ENCODE measurements at places on chromosomes 5 and 9. TPM values are rescaled to one million over a fixed set of nuclear protein-coding genes. Genes with fewer than 3 reads are reported as not detected.

Gene CD274
- 2.6 TPM for total RNA-seq

Gene TEK
- total RNA-seq, result 21.1 TPM

Gene SHISAL2B
- not detected for total RNA-seq

Gene LHX3
- not detected for total RNA-seq

Gene SCAI
- 7.8 TPM for total RNA-seq

Gene KLF4
- total RNA-seq, result 58.3 TPM

Gene FREM1
- 10.4 TPM for total RNA-seq

Gene ZFP2
- 0.67 TPM for total RNA-seq

Gene CDHR2
- total RNA-seq, result 0.09 TPM

DNA sequence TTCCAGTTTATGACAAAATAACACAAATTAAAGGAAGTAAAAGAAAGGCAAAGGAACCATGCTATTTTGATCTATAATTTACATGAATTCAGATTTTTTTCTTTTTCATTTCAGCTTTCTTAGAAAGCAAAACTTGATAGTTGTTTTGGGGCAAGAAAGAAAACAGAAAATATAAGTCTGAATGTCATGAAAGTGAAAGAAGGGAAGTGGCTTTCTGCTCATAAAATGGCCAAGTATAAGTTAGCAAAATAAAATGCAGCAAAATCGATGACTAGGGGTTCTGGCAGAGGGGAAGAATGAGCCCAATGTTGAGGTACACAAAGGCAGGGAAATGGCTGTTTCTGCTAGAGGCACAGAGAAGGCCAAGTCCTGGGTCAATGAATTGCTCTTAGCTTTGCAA is 3.0 kb upstream of the IFNW1 start:
- DNase-seq, result no peak

DNA sequence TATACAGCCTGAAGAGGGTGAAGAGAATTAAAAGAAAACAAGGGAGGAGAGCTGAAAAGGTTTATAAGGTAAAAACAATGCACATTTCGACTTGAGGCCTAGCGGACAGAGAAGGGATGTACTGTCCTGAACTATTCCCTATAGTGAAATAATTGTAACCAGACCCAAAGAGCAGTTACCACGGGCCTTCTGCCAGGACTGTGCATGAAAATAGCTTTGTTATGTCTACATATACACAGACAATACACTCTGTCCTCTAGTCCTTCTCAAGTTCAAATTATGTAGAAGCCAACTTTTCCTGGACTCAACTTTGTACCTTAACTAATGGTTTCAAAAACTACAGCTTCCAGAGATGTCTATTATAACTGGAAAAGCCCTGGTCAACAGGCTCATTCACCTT is 223.7 kb downstream of the PCSK5 start:
- no peak for DNase-seq

GRCh38 chr5:75040973-75041372 is 11.4 kb downstream of the GCNT4 start:
- no peak for DNase-seq

DNA sequence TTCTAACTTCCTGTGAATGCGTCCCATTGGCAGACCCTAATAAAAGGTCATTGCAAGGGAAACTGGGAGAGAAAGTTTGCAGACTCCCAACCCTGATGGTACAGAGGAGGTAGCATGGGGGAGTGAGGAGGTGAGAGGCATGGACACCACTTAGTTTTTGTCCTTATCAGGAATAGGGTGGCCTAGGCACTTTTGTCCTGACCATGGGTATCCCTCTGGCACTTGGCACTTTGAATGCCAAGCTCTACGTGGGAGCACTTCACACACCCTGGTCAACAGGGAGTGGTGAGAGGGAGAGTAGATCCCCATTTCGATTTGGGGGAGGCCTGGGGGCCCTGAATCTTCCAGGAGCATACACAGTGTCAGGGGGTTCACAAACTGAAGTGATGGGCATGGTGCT is 75.6 kb upstream of the SH3PXD2B start:
- DNase-seq, result no peak

- no peak for DNase-seq
Observed at GRCh38 chr9:112420208-112420607, 40.3 kb downstream of the HSDL2 start.

GRCh38 chr5:16736158-16736995 is 119.6 kb upstream of the RETREG1 start:
- no peak for DNase-seq

GRCh38 chr9:74784506-74784905 is 103.2 kb downstream of the TRPM6 start:
- DNase-seq, result no peak

DNA sequence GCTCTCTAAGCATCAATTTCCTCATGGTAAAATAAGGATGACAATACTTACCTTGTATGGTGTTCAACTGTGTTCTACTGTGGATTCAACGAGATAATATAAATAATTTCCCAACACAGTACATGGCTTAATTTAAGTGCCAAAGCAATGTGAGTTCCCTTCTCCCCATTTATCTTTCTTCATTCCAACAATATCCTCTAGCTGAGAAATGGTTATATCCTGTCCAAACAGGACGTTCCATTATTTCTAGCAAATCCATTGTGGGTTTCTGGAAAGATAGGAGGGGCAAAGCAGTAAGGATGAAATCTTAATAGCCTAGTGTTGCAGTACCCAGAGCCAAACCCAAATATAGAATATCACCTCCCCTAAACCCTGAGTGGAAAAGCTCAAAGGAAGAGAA is 22.0 kb downstream of the ABCA1 start:
- DNase-seq, result no peak

- no peak for DNase-seq
Observed at GRCh38 chr9:114718801-114719221, 36.8 kb upstream of the TEX48 start.

GRCh38 chr5:1511651-1512540 is 11.9 kb downstream of the LPCAT1 start:
- peak; percentile 12 for DNase-seq

- DNase-seq, result peak; percentile 28
Observed at GRCh38 chr9:121876658-121877271, 216.3 kb downstream of the TTLL11 start.

DNA sequence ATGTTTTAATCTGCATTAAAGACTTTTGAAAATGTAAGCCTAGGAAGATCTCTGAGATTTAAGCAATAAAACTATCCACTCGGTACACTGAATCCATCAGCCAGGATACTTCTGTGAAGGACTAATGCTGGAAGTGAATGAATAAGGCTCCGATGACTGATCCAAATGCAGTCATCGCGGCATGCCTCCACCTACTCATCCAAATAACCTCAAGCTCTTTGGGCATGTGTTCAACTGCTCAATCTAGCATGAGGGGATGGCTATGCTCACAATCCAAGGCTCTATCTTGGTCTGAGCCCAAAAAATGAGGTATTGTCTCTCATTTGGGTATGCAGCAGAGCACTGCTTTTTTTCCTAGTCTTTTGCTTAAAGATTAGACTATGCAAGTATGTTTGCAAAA is 19.2 kb downstream of the MARCHF3 start:
- DNase-seq, result no peak

DNA sequence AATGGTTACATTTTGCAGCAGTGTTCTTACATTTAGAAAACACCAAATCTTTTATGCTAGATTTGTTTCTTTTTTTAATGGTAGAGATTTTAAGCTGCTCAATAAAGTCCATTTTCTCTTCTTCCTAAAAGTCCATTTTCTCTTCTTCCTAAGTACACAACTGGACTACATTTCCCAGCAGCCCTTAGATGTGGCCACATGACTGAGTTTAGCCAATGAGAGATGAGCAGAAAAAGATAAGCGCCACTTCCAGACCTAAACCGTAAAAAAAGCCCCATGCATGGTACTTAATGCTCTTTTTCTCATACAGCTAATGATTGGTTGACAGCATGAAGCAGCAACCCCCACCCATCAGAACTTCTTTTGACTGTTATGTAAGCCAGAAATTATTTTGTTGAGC is 206.7 kb downstream of the FAM114A2 start:
- no peak for DNase-seq

DNA sequence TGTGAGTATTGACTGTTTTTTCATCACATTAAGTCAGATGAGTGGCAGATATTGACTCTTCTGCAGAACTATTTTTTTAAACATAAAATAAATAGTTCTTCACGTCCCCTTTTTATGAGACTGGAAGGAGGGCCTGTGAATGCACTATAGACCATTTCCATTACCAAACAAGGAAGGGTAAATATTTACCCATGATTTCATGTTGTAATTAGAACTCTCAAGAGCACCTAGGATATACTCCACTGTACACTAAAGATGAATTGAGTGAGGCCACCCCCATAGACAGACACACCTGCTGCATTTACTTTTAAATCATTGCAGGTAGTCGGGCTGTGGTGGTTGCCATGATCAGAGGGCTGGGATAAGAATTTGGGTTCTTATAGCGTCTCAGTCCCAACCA is 22.6 kb downstream of the SLC36A1 start:
- no peak for DNase-seq

DNA sequence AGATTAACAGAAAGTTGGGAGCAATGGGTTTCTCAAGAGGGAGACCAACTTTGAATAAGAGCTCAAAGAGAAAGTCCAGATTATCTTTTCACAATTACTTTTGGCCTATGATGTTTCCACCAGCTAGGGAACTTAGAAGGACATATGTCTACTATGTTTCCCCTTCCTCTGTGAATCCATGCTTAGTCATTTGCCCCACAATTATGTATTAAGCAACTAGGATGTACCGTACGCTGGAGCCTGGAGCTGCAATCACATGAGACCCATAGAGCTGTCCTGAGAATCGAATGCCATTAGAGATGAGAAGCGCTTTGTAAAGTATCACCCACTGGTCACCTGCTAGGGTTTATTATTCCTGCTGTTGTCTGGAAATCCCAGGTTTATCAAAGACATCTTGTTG is 78.8 kb downstream of the PDE6A start:
- no peak for DNase-seq

DNA sequence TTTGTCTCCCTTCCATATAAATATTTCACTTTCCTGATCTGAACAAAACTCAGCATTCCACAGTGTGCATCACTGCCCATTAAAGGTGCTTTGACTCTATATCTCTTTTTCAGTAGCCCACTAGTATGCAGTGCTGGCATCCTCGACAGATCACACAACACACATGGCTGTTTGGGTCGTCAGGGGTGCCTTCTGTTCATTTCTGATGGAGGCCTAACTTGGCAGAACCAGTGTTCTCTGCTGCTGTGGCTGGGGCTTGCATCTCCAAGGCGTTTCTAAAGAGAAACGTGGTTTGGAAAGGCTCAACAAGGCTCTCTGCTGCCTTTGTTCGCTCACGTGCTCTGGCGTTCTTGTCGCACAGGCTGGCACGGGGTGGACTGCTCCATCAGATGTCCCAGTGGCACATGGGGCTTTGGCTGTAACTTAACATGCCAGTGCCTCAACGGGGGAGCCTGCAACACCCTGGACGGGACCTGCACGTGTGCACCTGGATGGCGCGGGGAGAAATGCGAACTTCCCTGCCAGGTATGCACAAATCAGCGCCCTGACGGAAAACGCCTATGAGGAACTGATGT is 97.7 kb upstream of the PRRC1 start:
- no peak for DNase-seq

DNA sequence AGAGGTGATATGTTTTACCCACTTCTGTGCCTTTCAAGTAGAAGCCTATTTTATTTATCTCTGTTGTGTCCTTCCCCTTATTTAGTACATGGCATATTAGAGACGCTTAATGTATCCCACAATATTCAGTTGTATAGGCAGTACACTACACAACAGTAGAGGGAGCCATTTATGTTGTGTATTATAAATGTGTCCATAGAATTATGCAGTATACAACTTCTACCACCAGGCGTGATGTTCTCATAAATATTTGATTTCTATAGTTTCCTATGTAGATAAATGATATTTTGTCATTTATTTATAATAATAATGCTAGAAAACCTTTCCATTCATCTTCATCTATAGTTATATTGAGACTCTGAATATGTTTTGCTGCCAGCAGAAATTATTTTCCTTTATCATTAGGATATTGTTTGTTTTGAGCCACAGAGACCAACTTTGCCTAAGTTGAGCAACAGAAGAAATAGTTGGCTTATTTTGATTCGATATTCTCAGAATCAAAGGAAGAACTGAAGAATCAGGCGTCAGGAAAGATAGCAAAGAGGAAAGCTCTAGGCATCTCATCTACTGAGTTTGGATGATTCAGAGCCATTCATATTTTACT is 81.7 kb downstream of the ADAMTS19 start:
- no peak for DNase-seq

GRCh38 chr5:159263569-159263905 is 447 bp downstream of the UBLCP1 start:
- no peak for DNase-seq

- no peak for DNase-seq
Observed at GRCh38 chr9:23041466-23041865, 594.8 kb downstream of the DMRTA1 start.

DNA sequence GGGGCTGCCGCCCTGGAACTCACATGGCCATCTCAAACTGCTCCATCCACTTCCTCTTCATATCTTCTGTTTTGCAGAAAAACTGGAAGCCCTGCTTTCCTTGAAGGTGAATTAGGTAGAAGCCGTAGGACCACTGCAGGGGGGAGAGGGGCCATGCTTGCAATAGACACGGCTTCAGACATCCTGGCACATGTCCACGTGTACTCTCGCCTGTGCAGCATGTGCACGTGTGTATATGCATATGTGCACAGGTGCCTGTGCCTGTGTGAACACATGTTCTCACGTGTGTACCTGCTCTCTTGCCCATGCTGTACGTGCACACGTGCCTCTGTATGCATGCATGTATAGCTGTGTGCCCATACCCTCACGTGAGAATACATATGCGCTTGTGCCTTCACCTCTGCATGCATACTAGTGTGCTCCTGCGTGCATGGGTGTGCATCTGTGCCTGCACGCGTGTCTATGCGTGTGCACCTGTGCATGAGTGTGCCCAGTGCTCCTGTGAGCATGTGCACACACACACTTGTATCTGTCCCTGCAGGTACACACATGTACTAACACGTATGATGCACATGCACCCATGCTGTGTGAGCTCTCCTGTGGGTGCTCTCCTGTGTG is 47.7 kb upstream of the SARDH start:
- no peak for DNase-seq

DNA sequence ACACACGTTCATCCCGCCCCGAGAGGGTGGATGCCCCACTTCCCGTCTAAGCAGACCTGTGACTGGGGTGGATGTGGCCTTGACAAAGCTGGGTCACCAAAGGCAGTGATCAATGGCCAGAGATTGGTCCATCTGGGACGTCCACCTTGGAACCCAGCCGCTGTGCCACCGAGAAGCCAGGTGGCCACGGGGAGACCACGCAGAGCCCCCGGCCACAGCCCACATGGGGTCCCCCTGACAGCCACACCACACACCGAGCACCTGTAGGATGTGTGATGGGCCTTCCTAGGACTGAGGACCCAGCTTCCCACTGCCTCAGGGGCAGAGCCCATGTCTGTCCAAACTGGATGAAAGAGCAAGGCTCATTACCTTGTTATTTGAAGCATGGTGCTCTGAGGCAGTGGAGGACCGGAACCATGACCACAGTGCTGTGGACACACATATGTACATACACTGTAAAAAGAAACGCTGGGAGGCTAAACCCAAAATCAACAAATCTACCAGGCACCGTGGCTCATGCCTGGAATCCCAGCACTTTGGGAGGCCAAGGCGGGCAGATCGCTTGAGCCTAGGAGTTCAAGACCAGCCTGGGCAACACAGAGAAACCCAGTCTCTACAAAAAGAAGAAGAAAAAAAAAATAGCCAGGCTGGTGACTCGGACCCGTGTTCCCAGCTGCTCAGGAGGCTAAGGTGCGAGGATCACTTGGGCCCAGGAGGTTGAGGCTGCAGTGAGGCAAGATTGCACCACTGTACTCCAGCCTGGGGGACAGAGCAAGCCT is 50.1 kb downstream of the MRPL36 start:
- no peak for DNase-seq
